ENCODE measurements at places on chromosomes 16 and 17.

DNA sequence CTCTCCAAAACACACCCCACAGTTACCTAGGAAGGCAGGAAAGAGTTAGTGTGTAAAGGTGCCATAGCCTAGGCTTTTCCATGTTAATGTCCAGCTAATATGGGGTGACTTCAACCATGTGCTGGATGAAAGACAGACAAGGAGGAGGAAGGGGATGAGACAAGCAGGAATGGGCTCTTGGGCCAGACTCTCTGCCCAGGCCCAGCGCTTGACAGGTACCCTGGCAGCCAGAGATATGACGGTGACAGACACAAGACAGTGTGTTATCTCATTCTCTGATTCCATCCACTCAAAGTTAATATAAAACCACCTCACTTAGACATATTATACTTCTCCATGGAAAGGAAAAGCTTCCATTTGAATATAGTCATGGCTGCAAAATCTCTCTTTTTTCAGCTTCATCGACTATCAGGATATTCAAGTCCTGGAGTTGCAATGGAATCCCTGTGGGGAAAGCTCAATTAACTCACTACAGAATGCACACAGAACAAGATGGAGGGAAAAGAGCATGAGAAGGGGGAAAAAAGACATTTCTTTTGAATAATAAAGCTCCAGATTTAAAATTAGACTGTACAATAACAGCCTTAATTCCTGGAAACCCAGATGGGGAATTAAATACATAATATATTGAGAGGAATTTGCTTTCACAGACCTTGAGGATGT, 596.7 kb downstream of the TOX3 start:
- no peak for DNase-seq

DNA sequence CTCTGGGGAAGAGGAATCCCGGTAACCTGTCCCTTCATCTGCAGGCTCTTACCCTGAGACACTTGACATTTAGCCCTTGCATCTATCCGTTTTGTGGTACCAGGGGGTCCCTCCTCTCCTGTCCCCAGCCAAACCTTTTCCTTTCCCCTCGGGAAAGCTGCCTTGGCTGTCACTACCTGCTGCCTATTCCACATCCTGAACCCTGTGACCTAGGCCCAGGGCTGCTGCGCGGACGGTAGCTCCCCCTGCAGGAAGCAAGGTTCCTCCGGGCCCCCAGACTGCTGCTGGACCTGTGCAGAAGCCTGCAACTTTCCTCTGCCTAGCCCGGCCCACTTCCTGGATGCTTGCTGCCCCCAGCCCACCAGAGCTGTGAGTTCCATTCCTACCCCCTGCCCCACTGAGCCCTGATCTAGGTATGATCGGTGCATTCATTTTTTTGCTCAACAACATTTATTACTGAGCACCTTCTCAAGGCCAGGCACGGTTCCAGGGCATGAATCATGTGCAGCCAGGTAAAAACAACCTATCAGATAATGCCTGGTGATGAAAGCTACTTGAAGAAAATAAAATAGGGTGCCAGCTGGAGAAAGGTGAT, 10.5 kb upstream of the ALDOA start:
- DNase-seq: no peak

- DNase-seq: peak; percentile 80
Measured at GRCh38 chr16:52825892-52826291, 226.8 kb downstream of the CHD9NB start.

- DNase-seq: no peak
Measured at GRCh38 chr16:83117810-83118209, 491.0 kb downstream of the CDH13 start.

DNA sequence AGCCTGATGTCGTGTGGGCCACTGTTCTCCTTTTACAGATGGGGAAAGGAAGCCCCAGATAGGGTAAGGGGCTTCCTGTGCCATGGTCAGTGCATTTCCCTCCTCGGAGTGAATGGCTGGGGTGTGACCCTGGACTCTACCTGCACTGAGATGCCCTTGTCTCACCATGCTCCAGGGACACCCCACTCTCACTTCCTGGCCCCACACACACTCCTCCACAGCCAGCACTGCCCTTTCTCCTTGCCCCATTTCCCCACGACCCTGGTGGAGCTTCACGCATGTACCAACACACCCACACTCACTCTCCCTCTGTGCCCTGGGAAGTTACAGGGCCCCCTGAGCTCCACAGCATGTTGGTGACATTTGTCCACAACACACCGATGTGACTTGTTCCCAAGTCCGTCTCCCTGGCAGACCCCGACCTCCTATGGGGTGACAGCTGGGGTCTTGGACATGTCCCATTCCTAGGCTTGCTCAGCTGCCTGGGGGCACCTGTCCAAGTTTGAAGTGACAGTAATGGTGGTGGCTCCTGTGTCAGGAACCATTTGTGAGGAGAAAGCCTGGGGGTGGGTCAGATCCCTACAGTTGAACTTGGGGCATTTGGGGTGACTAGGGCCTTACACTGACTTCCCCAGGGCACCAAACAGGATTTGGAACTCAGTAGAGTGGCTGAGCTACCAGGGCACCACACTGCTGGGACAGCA, 47.4 kb downstream of the PECAM1 start:
- DNase-seq: no peak

DNA sequence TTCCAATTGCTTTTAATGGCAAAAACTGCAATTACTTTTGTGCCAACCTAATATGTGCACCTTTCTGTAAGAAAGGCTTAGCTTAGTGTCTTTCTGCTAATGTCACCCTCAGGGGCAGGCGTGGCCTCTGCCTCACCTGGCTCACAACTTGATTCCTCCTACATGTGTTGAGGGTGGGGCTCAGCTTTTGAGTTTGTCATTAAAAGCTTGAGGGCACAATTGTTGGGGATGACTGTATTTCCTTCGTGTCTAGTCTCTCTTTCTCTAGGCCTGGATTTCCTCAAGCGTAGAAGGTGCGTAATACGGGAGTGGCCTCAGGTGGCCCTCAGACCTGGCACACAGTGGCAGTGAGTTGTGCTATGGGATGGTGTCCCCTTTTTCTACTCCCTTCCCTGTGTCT, 94.4 kb downstream of the CLEC16A start:
- DNase-seq: no peak

- no peak for DNase-seq
Measured at GRCh38 chr17:59131131-59131530, 23.9 kb downstream of the SKA2 start.

- DNase-seq: peak; percentile 6
Measured at GRCh38 chr17:49227436-49228261, 2.9 kb downstream of the PHOSPHO1 start.

GRCh38 chr17:61634011-61634539, 43.1 kb upstream of the NACA2 start:
- DNase-seq: no peak

GRCh38 chr17:72315122-72315913, 194.5 kb downstream of the SOX9 start:
- DNase-seq: no peak

GRCh38 chr17:82434216-82434565, 15.8 kb upstream of the OGFOD3 start:
- no peak for DNase-seq

- peak; percentile 21 for DNase-seq
Measured at GRCh38 chr16:23362460-23363317, 60.6 kb downstream of the SCNN1B start.

DNA sequence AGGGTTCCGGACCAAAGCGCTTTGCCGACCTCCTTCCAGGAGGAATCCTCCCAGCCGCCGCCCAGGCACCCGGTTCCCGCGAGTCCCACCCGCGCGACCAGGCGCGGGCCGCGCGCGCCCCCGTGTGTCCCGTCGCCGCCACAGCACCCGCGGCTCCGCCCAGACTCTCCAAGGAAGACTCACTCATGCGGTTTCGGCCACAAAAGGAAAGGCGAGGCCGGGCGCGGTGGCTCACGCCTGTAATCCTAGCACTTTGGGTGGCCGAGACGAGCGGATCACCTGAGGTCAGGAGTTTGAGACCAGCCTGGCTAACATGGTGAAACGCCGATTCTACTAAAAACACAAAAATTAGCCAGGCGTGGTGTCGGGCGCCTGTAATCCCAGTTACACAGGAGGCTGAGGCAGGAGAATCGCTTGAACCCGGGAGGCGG, 3.5 kb upstream of the PKMYT1 start:
- peak; percentile 42 for DNase-seq

GRCh38 chr16:49503256-49504022, 129.8 kb downstream of the C16orf78 start:
- DNase-seq: no peak

- DNase-seq: no peak
Measured at GRCh38 chr17:47797797-47798196, 23.8 kb downstream of the OSBPL7 start.

DNA sequence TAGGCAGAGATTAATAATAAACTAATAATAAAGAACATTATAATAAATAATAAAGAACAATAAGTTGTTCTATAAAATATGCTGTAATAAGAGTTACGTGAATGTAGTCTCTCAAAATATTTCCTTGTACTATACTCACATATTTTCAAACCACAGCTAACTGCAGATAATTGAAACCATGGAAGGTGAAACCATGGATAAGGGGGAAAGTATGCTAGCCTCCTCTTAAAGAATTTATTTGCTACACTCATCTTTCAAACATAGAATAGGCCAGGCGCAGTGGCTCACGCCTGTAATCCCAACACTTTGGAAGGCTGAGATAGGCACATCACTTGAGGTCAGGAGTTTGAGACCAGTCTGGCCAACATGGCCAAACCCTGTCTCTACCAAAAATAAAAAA, 18.5 kb downstream of the CYTH1 start:
- DNase-seq: no peak

DNA sequence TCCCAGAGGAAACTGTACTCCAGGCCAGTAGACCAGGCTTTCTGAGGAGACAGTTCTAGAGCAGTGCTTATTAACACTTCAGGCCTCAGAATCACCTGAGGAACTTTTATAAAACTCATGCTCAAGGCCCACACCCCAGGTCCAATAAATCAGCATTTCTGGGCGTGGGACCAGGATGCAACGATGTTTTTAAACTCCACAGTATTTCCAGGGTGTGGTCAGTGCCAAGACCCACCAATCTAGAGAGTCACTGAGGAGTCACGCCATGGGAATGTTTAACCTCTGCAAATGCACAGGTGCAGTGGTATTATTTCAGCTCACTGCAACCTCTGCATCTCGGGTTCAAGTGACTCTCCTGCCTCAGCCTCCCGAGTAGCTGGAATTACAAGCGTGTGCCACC, 3.9 kb upstream of the TRPV1 start:
- no peak for DNase-seq

DNA sequence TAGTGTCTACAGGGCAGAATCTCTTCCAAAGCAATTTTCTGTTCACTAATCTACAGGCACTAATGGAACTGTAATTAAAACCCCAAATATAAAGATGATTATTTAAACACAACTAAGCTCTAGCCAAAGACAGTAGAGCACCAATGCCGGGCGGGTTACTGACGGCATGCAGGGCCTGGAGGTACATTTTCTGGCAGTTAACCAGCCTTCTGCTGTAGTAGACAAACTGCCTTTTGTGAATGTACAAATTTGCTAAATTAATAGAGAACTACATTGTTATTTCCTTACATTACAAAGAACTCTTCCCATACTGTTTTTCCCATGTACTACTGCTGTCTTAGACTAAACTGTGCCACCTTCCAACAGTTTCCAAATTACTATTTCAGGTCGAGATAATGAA, 107.8 kb downstream of the TRIM37 start:
- no peak for DNase-seq

DNA sequence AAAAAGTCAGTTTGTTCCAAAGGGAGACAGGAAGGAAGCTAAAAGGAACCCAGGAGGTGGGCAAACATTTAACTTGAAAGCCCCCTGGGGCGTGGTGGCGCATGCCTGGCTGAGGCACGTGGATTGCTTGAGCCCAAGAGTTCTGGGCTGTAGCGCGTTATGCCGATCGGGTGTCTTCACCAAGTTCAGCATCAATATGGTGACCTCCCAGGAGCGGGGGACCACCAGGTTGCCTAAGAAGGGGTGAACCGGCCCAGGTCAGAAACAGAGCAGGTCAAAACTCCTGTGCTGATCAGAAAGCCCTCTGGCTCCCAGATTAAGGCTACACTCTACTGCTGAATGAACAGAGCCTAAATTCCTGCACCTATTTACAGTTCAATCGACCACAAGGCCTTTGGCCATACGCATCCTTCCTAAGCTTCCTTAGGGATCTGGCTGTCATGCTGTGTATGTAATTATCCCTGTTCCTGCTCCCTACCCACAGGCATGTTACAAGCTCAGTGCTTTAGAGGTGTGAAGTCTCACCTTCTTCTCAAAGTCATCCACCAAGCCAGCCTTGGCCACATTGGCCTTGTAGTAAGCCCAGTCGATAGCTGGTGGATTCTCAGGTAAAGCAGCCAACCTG, 5.0 kb downstream of the ATP5PD start:
- DNase-seq: no peak

DNA sequence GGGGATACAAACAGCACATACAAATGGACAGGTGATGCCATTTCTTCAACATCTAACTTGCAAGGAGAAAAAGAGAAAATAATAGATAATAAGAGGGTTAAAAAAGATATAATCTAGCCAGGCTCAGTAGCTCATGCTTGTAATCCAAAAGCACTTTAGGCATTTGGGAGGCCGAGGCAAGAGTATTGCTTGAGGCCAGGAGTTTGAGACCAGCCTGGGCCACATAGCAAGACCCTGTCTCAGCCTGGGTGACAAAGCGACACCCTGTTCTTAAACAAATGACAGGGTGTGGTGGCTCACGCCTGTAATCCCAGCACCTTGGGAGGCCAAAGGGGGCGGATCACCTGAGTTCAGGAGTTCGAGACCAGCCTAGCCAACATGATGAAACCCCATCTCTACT, 19.3 kb downstream of the C16orf87 start:
- no peak for DNase-seq

DNA sequence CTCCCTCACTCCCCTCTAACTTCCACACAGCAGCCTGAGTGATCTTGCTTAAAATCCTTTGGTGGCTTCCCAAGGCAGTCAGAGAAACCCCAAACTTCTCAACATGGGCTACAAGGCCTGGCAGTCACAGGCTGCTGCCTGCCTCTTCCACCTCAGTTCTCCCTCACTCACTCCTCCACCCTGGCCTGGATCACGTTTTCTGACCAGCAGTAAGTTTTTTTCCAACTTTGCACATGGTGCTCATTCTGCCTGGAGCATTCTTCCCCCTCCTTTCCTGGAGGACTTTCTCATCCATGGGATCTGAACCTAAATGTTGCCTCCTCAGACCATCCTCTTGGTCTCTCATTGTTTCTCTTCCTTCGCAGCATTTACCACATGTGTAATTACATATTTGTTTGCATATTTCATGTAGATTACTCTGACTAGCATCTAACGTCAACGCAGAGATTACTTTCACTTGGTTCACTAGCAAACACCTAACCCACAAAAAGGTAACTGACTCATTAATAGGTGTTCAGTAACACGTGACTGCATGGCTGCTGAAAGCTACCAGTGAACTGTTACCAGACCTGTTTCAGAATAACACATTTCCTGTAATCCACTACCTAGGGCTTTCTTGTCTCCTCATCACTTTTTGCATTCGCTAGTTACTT, 17.1 kb downstream of the GNA13 start:
- DNase-seq: no peak

GRCh38 chr17:19664136-19664820, 15.7 kb downstream of the ALDH3A2 start:
- DNase-seq: no peak

- no peak for DNase-seq
Measured at GRCh38 chr16:75298267-75298666, 46.8 kb upstream of the BCAR1 start.

Measured in SHP77 treated with DMSO at 0.1 percent for 48 hours (cell line).